Left forelimb (tissue), 1 donor: ENCODE measurements at places on chromosomes 4 and X.

DNA sequence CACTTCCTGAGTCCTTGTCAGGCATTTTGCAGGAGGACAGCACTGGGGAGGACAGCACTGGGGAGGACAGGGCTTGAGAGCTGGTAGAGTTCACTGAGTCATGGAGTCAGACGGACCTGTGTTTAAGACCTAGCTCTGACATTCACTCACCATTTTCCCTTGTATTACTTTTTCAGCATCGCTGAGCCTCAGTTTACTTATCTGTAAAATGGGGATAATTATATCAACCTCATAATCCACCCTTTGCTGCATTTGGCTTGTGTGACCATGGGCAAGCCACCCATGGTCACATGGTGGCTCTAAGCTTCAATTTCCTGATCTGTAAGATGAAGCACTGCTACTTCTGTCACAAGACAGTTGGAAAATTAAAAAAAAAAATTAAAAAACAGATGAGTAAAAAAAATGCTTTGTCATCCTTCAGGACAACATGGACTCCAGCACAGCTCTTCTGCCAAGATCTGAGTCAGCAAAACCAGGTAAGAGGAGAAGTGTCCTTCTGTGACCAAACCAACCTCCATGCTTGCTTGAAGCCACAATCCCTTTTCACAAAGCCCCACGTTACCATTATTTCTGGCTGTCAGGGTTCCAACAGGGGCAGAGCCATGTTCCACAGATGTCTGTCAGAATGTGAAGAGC lies 275.5 kb downstream of the RAB28 start:
- no peak for DNase-seq

DNA sequence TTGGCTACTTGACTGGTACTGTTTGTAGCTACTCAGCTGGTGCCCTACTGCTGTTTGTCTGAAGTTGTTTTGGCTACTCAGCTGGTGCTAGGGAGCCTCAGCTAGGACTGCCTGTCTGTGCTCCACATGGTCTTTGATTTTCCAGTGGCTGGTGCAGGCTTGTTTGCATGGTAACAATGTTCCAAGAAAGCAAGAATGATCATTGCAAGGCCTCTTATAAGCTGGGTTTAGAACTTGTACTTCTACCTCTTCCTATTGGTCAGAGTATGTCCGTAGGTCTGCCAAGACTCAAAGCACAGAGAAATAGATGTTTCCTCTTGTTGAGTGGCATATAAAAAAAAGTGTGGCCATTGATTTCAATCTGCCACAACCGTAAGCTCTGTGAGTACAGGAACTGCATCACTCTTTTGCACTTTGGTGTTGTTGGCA lies 17.6 kb downstream of the NFKB1 start:
- DNase-seq: no peak

DNA sequence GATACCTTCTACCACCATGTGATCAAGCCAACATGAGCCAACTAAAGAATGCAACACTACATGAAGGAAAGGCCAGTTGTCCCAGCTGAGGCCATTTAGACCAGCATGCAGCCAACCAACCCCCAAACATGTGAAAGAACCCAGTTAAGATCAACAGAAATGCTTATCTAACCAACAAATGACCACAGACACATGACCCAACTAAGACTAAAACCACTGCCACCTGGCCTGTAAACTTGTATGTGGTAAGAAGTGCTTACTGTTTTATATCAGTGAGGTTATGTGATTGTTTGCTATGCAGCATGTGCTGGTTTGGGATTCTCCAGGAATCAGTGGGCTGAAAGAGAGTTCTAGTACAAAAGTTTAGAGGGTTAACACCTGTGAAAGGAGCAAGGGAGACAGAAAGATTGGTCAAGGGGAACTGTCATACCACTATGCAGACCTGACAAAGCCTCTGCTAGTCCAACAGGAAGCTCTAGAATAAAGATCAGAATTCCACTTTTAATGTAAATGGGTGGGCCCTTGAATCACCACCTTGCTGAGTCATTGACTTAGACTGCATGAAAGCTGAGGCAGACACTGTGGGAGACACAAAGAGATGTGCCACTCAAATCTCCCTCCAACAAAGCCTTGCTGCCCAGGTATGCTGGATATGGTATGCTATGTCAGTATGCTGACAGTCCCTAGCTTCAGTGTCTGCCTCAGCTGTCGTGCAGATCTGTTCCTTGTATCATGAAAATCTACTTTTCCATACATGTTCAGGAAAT lies 6.1 kb upstream of the SH3D19 start:
- DNase-seq: no peak

- DNase-seq: no peak
These were observed 93.1 kb downstream of the SLC16A2 start for GRCh38 chrX:74514384-74514783.

DNA sequence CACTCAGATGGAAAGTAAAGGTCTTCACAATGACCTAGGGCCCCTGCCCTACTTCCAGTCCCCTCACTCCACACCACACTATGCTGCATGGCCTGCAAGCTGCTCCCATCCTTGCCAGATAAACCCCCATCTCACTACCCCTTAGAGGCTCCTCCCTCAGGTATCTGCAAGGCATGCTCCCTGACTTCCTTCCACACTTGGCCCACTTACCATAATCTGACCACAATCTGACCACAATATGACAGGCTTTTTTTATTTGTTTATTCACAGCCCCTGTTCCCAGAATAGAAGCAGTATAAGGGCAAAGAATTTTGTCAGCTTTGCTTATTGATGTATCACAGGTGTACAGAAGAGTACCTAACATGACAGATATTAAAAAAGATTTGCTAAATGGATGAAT lies 124.7 kb downstream of the CAMK2D start:
- no peak for DNase-seq

DNA sequence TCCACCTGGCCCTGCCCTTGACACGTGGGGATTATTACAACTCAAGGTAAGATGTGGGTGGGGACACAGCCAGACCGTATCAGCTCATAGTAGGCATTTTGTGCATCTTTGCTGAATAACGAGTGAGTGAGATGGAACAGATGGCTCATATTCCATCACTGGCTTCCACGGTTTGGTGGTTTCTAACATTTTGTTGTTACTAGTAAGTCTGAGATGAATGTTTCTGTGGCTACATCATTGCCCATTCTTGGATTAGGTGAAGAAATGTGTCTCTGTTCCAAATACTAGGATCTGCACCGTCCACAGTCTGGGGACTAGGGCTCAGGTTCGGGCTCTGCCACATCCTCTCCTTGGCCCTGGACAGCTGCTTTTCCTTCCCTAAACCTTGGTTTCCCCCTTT lies 3.6 kb downstream of the ABLIM2 start:
- no peak for DNase-seq

DNA sequence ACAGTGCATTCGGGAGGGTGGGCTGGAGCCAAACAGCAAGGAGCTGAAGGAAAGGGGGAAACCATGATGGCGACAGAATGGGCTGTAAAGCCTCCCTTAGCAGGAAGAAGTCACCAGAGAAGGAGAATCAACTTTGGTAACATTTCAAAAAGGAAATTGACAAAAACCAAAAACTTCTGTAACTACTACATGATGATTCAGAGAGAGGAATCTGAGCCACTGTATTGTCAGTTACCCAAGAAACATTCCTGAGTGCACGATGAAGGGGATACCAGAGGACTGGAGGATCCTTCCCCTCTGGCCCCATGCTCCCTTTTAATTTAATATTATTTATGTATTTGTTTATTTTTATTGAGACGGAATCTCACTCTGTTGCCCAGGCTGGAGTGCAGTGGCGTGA lies 26.3 kb downstream of the PDHA1 start:
- DNase-seq: no peak

- DNase-seq: no peak
These were observed 44.4 kb upstream of the TAPT1 start for GRCh38 chr4:16270454-16271328.

GRCh38 chrX:916230-916599 lies 285.6 kb downstream of the SHOX start:
- no peak for DNase-seq

- DNase-seq: no peak
These were observed 69.0 kb downstream of the SNCA start for GRCh38 chr4:89767924-89768323.

DNA sequence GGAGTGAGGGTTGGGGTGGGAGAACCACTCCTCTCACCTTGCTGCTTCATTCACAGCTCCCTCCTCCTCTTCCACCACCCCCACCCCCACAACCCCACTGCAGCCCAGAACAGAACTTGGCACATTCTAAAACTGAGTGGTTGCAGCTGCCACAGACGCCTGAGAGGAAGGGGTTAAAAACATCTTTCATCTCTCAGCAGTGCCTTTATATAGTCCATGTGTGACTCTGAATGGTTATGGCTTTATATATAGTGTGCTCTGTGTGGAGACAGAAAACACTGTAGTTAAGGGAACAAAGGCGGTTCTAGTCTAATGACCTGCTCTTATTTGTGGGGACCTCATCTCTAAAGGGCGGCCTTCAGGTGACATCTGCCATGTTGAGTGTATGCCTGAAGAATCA lies 144.8 kb downstream of the BCOR start:
- DNase-seq: no peak

DNA sequence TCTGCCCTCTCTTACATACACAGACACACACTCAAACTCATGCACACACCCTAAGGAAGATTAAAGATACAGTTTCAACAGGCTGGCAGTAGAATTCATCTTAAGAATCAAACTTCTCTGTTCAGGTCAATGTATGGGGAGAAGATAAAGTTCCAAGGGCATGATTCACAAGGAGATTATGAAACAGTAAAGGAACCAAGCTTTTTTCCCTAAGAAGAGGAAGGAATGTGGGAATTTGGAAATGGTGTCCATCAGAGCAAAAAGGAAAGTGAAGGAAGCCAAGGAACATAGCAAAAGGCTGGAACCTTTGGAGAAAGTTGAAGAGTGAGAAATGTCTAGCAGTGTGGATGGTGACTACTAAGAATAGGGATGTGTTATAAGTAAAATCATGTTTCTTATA lies 191.0 kb upstream of the NPY2R start:
- DNase-seq: no peak

- DNase-seq: no peak
These were observed 36.4 kb downstream of the TMEM150C start for GRCh38 chr4:82525307-82525911.

DNA sequence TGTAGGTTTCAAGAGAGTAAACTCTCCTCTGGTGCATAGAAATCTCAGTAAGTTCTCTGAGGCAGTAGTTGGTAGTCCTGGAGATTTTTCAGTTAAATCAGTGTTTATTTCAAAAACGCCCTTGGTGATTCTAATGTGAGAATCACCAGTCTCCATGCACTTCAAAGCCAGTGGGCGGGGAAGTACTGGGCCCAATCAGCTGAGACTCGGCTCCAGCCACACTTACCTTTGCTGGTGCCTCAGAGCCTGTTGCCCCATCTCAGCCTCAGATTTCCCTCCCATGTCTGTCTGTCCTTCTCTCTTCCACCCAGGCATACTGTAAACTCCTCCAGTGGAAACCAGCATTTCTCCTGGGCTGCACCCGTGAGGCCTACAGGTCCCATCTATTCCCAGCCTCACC lies 7.4 kb upstream of the MGST2 start:
- no peak for DNase-seq

DNA sequence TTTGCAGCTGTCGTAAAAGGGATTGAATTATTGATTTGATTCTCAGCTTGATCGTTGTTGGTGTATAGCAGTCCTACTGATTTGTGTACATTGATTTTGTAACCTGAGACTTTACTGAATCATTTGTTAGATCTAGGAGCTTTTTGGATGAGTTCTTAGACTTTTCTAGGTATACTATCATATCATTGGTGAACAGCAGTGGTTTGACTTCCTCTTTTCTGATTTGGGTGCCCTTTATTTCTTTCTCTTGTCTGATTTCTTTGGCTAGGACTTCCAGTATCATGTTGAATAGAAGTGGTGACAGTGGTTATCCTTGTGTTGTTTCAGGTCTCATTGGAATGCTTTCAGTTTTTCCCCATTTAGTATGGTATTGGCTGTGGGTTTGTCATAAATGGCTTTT lies 8.4 kb downstream of the APOOL start:
- no peak for DNase-seq

GRCh38 chr4:47675806-47676205 lies 162.1 kb downstream of the CORIN start:
- no peak for DNase-seq

DNA sequence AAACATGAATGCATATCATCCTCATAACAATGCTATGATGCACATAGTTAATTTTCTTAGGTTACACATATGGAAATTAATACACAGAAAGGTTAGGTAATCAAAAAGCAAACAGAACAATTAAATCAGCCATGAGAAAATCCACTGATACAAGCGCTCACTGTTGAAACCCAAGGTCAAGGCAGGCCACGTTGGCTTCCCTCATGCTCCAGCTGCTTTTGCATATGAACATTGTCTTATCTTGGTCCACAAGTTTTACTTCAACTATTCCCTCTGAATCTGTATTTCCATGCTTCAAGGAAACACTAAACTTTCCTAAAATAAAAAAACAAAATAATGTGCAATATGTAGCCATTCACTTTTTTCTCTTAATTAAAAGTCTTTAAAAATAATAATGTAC lies 34.5 kb upstream of the PLA2G12A start:
- no peak for DNase-seq

DNA sequence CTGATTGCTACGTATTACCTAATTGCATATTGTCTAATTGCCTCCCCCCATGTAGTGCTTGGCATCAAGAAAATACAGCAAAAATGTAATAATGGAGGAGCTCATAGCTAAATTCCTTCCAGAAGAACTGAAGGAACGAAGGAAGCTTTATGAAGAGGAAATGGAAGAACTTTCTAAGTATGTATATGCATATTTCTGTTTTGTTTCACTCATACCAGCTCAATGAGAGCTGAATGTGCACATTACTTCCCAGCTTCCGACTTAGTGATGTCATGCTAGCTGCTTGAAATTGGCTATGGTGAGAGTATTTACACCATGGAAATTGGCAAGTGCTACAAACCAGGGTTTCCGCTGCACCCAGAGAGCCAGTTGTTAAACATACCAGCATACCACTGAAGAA lies 34.7 kb downstream of the LONRF3 start:
- DNase-seq: no peak

- DNase-seq: no peak
These were observed 6.0 kb upstream of the CCKAR start for GRCh38 chr4:26496207-26496783.

GRCh38 chr4:7328913-7329638 lies 105.7 kb downstream of the PSAPL1 start:
- no peak for DNase-seq

DNA sequence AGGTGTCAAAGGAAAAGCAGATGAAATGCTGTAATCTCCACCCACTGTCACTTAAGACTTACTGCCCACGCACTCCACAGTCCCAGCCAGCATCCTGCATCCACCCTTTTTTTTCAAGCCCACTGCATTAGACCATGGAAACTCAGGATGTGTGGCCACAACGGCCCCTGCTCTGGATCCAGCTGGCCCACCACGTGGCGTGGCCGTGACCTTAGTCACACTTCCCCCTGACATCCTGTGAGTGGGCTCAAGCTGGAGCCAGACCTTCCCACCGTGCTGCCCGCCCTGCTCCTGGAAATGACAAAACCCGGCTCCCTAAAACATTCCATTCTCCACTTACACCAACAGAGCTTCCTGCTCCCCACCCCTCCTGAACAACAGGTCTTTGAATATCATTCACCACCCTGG lies 588.3 kb upstream of the DIPK2B start:
- no peak for DNase-seq
